Stimulated activated naive CD8-positive, alpha-beta T cell treated with anti-CD3 and anti-CD28 coated beads, Interleukin-15, amount 100 ng/mL, for 72 hours (primary cell): ENCODE measurements at places on chromosomes 16 and 17.

DNA sequence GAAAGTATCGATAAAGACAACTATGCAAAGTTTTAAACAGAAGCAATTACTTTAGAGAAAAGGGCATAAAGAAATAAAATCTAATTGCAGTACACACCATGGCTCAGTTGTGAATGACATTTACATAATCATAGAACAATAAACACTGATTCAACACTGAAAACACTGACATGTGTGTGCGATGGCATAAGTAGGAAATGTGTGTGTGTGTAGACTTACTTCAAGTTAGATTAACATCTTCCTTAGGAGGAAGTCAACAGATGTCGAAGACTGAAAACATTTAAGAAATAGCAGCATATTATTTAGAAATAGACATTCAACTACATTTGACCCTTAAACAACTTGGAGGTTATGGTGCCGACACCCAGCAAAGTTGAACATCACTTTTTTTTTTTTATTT is 172.4 kb downstream of the STX8 start:
- no peak for DNase-seq

DNA sequence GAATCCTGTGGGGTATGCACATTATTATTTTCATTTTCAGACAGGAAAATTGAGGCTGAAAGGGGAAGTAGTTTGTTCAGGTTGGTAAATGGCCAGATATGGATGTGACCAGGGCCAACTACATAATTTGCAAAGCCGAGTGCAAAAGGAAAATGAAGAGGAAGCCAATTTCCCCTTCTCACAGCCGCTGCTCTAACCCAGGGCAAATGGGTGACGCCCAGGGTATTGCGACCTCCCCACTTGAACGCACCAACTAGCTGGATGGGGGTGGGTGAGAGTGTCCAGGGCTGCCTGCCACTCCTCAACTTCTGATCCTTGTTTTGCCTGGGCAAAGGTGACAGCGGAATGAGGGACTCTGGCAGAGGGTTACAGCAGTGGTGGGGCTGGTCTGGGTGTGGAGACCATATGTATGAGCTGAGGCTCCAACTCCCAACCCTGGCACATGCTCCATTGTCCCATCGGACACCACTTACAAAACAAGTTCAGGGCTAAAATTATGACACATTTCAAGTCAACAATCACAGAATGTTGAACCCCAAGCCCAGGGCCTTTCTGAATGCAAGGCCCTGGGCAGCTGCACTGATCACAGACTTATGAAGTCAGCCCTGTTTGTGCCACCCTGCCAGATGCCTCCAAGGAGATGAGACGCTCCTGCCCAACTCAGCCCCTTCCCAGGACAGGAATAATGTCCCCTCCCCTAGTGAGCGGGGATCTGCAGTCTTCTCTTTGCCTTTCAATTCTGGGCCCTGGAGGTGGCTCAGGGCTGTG is 1.7 kb downstream of the ANKRD40CL start:
- no peak for DNase-seq

DNA sequence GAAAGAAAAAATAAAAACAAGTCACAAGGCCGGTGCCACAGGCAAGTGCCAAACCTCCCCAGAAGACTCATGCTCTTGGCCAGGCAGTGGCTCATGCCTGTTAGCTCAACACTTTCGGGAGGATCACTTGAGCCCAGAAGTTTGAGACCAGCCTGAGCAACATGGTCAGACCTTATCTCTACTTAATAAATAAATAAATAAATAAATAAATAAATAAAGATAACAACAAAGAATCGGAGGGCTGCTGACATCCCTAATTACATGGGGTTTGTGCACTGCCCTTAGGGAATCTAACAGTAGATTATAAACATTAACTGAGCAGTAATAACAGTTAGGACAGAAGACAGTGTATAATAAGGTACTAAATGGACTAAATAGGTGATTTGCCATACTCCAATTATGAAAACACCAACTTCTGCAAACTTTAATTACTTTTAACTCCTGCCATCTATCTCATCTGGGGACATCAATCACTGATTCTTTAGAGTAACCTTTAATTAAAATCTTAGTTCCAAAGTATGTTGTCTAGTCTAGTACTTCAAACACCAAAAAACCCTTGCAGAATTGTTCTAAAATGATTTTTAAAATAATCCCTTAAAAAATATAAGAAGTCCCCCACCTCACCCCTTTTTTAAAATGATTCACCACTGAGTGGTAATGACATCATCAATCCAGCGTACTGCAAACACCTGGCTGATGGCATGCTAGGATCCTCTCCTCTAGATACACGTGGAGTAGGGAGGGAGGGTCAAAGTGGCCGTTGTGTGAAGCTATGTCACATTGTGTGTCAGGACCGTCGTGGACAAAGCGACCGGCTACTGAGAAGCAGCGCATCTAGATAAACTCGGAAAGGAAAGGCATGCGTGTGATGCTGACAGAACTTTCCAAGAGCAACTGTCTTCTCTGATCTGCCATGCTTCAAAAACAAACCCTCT is 28.5 kb downstream of the CYTH1 start:
- DNase-seq, result no peak

GRCh38 chr17:50967795-50968194 is 101.6 kb upstream of the TOB1 start:
- DNase-seq, result no peak

DNA sequence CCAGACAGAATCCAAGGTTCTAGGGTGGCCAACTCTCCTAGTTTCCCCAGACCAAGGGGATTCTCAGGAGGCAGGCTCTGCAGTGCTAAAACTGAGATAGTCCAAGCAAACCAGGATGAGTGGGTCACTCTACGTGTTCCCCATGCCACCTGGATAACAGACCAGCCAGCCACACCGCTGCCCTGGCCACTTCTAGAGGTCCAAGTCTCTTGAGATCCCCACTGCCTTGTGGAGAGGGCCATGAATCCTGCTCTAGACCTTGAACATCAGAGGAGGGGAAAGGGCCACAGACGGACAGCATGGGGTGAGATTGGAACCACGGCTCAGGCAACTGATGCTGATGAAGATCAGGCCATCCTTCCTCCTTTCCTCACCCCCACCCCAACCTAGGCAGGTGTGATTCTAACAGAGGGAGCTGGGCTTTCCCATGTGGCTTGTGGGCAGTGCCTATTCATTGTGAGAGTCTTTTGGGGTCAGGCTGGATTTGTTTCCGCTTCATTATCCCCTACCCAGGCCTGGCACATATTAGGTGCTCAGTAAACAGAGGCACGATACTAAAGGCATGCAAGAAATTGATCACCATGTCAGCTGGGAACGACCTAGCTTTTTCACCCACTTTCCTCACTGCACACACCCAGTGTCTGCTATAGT is 16.8 kb upstream of the TVP23A start:
- peak; percentile 80 for DNase-seq

DNA sequence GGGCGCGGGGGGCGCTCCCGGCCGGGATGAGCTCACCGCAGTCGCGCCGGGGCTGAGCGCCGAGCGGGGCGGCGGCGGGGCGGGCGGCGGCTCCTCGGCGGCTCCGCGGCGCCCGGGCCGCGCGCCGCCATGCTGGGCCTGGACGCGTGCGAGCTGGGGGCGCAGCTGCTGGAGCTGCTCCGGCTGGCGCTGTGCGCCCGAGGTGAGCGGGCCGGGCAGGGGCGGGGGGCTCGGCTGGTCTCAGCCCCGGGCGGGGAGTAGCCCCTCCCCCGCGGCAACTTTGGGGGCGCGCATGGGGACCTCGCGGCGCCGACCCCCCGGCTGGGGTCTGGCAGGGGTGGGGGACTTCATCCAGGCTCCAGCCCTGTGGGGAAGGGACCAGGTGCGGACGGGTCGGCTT is at the start of gene ARHGDIG:
Gene ARHGDIG (plus strand): TSS at position 40 of the 400 bp plus-strand sequence. CDS start 90 bp downstream, at position 130.
- DNase-seq, result no peak

DNA sequence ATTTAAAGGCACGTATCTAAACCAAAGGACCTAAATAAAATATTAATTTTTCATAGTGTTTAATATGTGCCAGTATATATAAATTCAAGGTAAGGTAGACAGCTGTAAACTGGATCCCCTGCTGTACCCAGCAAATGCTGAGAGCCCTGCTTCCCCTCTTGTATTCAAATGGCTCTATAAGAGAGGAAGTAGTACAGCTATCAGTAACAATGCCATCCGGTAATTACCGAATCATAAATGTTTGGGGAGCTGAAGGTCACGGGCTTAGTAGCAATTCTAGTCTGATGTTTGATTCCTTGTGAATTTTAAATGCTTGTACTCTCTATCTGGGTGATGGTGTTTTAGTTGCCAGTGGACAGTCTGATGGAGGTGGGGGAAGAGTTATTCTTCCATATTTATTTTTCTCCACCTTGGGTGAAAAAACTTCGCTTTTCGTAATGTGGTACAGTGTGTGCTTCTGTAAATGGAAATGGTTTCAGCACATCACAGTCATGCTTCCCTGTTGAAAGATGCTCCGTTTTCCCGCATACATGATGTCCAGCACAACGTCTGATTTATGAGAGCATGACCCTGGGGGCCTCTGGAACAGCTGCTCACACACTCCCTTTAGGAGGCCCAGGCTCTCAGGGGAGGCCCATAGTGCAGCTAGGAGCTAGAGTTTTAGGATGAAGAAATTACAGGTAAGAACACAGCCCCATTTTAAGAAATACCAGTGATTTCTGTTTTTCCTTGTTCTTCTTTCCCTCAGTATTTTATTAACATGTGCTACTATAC is 423.9 kb downstream of the WWOX start:
- no peak for DNase-seq

DNA sequence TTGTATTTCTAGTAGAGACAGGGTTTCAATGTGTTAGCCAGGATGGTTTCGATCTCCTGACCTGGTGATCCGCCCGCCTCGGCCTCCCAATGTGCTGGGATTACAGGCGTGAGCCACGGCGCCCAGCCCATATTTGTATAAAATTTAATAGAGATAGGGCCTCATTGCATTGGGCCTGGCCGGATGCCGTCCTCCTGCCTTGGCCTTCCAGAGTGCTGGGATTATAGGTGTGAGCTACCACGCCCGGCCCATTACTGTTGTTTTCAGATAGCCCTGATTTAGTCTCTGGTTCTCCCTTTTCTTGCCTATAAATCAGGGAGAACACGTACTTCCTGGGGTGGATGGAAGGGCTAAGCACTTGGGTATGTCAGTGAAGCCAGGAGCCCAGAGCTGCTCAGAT is 3.5 kb downstream of the DEF8 start:
- DNase-seq, result no peak

DNA sequence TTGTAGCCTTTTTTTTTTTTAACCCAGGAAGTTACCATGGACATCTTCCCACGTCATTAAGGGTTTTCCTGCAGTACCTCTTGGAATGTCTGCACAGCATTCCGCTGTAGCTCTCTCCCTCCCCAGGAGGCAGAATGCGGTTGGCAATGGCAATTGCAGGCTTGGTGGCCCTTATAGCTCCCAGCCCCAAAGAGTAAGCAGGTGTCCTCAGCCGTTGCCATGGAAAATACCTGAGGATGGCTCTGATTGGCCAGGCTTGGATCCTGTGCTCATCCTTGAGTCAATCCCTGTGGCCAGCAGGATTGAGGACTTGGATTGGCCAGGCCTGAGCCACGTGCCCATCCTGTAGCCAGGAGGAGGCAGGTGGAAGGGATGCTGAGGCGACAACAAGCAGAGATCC is 15.5 kb upstream of the TIMP2 start:
- DNase-seq, result no peak

GRCh38 chr17:61575983-61576382 is 15.0 kb downstream of the NACA2 start:
- DNase-seq, result no peak

DNA sequence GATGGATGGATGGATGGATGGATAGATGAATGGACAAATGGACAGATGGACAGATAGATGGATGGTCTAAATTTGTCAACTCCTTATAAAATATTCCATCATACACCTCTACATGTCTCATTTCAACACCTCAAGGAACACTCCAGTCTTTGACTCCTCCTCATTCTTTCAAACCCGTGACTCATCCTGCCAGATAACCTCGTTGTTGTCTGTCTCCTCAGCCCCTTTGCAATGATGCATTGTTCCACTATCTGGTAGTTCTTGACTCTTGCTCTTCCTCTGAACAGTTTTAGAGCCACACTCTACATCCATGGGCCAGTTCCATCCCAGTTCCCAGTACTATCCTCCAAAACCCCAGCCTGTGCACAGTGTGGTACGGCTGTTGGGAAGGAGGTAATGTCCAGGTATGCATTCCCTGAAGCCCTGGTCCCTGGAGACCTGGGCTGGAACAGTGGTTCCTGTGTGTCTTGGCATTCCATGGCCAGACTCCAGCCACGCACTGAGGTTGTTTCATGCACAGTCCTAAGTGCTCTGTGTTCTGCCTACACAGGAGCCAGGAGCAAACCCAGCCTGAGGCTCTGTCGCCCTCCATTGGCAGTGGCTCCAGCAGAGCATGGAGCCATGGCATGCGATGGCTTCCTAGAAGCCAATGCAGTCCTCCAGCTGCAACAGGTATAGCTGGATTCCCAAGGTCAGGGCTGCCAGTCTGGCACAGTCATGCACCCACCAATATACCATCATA is 105.7 kb downstream of the C17orf67 start:
- no peak for DNase-seq

GRCh38 chr16:14007450-14007849 is 63.7 kb upstream of the MRTFB start:
- DNase-seq, result no peak

GRCh38 chr17:51355441-51356410 is 95.4 kb downstream of the UTP18 start:
- no peak for DNase-seq

DNA sequence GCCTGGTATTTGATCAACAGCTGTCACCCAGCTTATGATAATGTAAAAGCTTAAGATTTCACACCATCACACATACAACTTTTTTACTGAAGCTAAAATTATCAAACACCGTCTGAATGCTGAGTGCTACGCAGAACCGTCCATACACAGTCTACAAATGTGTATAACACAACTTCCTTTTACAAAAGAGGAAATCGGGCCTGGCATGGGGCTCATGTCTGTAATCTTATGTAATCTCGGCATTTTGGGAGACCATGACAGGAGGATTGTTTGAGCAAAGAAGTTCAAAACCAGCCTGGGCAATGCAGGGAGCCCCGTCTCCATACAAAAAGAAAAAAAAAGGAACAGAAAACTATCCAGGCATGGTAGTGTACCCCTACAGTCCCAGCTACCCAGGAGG is 19.6 kb upstream of the QRICH2 start:
- DNase-seq, result no peak

DNA sequence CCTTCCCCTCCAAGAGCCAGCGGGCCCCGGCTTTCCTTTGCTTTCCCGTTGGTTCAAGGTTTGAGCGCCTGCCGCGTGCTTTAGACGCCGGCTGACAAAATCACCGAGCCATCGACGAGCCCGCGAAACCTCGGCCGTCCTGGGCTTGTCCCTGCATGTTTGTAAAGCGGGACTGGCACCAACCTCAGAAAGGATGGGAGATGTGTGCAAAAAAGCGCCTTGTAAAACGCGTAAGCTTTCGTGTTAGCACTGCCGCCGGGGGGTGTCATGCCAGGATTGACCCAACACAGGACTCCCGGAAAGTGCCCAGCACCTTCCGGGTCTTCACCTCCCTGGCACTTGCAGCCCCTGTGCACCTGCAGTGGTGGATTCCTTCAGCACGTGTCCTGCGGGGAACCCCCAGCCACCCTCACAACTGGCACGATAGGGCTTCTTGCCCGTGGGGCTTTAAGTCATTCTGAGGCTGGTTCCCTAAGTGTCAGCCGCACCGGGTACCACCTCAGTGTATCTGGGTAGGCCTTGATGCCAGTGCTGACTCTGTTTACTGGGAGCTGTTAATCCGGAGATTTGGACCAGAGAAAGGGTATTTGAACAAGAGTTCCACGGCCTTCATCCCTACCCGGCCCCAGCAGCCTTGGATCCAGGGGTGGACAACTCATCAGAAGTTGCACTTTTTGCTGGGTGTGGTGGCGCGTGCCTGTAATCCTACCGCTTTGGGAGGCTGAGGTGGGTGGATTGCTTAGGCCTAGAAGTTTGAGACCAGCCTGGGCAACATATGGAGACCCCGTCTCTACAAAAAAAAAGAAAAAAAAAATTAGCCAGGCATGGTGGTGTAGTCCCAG is 817 bp downstream of the NDUFAF8 start:
- DNase-seq, result peak; percentile 74

- no peak for DNase-seq
Observed at GRCh38 chr16:24677388-24677787, 52.1 kb upstream of the TNRC6A start.
